ENCODE measurements at places on chromosomes 5 and 9.

- DNase-seq = no peak
These were observed 254.6 kb downstream of the SMARCA2 start for GRCh38 chr9:2269778-2270177.

- DNase-seq = no peak
These were observed 89.1 kb upstream of the PPP2R2B start for GRCh38 chr5:146967646-146968045.

- no peak for DNase-seq
These were observed 384.5 kb upstream of the CDH6 start for GRCh38 chr5:30808996-30809395.

DNA sequence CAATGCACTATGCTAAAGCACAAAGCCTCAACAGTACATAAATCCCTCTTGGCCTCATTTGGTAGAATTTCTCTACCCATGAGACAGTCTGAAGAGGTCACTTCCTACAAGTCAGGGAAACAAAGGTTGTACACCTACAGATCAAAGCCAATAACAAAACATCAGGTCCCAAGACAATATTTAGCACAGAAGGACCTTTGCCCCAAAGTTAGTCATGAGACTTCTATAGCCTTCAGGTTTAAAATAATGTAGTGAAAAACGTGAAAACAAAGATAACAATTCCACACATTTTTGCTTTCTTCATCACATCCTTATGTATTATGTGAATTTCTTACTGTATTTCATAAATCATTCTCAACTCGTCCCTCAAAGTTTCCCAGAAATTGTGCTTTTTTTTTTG is 15.8 kb downstream of the AFF4 start:
- DNase-seq = no peak

DNA sequence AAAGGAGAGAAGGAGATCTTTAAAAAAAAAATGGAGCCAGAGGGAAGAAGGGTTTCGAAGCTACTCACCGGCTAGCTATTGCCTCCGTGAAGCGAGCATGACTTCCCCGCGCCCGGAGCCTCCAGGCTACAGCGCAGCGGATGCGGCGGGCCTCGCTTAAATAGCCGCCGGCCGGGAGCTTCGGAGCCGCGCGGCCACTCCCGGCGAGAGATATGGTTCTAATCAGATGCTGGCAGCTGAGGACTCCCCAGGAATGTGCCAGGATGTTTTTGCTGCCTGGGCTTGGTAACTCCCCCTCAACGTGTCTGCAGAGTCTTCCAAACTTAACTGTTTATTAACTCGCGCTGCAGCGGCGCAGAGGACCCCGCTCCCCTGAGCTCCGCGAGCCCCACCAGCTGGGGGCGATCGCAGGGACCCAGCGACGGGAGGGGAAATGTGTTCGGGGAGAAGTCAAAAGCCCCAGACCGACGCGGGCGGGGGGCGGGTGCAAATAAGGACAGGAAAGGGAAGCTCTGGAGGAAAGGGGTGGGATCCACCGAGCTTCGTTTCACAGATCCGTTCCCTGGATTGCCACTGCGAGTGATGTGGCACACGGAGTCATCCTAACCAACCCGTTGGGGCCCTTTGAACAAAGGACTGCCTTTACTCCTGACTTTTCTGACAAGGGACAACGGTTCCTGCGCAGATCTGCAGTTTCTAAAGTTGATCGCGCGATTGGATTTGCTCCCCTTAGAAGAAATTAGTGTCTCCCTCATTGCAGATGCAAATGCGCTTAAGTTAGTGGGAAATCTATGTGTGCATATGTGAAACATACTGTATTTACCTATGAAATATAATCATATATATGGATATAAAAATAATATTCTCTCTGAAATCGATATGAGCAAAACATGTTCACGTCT is at the start of gene DAB2:
DAB2 (minus strand) TSS at position 245 of the 902 bp plus-strand sequence. CDS start 30,660 bp downstream, outside the sequence.
- DNase-seq = peak; percentile 98

- DNase-seq = no peak
These were observed 170.8 kb downstream of the EDIL3 start for GRCh38 chr5:84213861-84214260.

GRCh38 chr9:10793306-10793705 is 180.5 kb upstream of the PTPRD start:
- no peak for DNase-seq

- no peak for DNase-seq
These were observed 28.8 kb downstream of the SPOCK1 start for GRCh38 chr5:137470111-137470920.

- no peak for DNase-seq
These were observed 18.8 kb downstream of the SRD5A1 start for GRCh38 chr5:6652025-6652424.

DNA sequence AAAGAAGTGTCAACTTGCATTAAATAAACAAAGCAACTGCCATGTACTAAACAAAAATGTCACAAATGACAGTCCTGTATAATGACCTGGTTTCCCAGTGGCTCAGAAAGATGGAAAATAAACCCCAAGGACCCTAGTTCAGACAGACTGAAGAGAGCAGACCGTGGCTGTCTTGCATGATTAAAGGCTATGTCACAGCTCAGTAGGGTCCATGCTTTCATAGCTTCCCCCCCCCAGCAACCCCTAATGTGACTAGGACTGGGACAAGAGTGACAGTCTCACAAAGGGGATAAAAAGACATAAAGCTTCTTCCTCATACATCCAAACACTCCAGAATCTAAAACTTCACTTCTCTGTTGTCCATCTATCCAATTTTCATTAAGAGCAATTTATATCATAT is 113.6 kb downstream of the NR6A1 start:
- no peak for DNase-seq

DNA sequence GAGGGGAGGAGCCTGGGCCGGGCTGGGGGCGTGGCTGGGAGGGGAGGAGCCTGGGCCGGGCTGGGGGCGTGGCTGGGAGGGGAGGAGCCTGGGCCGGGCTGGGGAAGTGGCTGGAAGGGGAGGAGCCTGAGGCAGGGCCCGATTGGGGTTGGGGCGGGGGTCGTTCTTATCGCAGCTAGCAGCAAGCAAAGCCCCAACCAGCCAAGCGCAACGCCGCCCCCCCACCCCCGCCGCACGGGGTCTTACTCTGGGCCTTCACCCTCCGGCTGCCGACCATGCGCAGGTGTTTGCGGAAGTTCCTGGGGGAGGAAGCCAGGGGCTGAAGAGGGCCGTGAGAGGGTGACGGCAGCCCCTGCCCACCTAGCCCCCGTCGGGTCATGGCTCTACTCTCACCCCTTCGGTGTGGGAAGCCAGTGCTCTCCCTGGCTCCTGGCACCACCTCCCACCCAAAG is 5.0 kb downstream of the NSMF start:
- DNase-seq = no peak

- DNase-seq = no peak
These were observed 40.1 kb downstream of the PCDHGC5 start for GRCh38 chr5:141529002-141529401.

GRCh38 chr9:15295761-15296405 is 11.1 kb downstream of the TTC39B start:
- DNase-seq = no peak

DNA sequence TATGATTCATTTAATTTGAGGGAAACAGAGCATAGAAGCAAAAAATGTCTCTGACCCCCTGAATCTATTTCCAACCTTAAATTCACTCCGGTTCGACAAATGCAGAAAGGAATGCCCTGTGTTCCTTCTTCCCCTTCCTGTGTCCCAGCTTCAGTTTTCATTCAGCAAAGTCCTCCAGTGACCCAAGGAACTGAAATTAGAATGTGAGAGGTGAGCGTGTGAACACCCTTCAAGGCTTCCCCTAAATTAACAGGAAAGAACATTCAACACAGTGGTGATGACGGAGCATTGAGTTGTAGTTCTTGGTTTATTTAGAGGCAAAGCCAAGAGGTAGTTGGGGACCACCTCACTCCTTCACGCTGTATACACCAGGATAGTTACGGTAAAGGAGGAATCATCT is 97.6 kb upstream of the CTSL start:
- no peak for DNase-seq

GRCh38 chr5:151110122-151110681 is 29.4 kb upstream of the TNIP1 start:
- DNase-seq = no peak

GRCh38 chr9:130396581-130396980 is 48.2 kb upstream of the ASS1 start:
- no peak for DNase-seq

- no peak for DNase-seq
These were observed 144.6 kb downstream of the DOCK2 start for GRCh38 chr5:169781420-169782345.

GRCh38 chr5:133799571-133800237 is 168.7 kb downstream of the C5orf15 start:
- DNase-seq = no peak

DNA sequence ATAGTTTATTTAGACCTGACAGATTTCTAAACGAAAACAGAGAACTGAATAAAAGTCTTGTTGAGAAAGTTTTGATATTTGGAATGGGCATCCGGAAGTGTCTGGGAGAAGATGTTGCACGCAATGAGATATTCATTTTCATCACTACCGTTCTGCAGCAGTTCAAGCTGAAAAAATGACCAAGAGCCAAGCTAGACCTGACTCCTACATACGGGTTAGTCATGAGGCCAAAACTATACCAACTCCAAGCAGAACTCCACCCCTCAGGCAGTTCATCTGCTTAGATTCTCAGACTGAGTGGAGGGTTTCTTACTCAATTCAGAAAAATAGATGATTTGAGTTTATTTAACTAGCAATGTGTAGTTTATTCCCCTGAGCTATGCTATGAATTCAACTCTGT is 95.4 kb upstream of the ANXA1 start:
- DNase-seq = no peak

DNA sequence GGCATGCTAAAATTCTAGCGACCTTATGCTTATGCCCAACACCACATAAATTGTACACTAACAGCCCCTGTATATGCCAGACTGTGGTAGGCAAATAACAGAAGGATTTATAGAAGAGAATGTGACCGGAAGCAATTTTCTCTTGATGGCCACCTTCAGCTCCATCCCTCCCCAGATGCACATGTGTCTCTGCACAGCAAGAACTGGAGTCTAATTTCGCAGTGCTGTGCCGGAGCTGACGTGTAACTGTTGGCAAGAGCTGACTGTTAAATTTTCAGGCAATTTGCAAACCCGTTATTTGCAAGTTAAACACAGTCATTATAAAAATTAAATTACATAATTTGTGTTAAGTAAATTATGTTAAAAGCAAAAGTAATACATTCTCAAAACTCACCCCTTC is 48.4 kb downstream of the PCA3 start:
- DNase-seq = no peak
